ENCODE measurements at places on chromosomes 12 and 14.

DNA sequence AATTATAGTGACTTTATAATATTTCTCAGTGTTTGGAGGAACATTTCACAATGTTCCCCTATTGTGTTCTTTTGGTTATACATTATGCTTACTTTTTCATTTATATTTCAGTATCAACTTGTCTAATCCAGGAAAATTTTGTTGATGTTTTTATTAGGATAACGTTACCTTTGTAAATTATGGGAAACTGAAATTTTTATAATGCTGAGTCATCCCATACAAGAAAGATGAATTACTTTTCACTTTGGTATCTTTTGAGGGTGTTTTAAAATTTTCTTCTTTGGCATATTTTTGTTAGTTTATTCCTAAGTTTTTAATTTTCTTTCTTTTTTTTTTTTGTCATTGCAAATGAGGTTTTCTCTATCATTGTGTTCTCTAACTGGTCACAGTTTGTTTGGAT, 542.7 kb downstream of the SLC16A7 start:
- no peak for DNase-seq

DNA sequence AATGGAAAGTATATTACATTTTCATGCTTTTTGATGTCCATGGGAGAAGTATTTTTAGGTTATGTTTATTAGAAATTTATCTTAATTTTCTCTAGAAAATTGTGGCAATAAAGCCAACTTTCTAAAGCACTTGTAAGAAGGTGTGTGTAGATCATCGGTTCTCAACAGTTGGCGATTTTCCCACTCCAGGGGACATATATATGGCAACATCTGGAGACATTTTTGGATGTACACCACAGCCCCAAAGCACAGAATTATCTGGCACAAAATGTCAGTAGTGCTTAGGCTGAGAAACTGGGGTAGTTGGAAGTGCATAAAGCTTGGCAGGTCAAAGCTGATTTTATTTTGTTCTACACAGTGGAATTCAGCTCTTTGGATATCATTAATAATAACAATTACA, 86.9 kb downstream of the FLRT2 start:
- no peak for DNase-seq

GRCh38 chr12:92556637-92557421, 146.0 kb upstream of the PLEKHG7 start:
- DNase-seq, result no peak

DNA sequence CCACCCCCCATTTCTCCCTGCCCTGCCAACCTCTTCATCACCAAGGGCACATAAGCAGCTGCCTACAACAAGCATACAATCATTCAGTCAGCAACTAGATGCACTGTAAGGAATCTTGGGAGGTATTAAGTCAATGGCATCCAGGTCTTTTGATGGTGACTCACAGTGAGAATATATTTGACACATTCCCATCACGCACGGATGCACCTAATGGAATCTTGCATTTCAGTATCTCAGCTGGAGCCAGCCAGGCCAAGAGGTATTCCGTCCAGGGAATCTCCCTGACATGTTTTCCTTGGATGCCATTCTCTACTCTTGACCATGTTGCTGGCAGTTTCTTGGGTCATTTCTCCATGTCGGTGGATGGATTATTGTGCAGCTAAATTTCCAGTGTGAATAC, 73.9 kb upstream of the CAPRIN2 start:
- no peak for DNase-seq

DNA sequence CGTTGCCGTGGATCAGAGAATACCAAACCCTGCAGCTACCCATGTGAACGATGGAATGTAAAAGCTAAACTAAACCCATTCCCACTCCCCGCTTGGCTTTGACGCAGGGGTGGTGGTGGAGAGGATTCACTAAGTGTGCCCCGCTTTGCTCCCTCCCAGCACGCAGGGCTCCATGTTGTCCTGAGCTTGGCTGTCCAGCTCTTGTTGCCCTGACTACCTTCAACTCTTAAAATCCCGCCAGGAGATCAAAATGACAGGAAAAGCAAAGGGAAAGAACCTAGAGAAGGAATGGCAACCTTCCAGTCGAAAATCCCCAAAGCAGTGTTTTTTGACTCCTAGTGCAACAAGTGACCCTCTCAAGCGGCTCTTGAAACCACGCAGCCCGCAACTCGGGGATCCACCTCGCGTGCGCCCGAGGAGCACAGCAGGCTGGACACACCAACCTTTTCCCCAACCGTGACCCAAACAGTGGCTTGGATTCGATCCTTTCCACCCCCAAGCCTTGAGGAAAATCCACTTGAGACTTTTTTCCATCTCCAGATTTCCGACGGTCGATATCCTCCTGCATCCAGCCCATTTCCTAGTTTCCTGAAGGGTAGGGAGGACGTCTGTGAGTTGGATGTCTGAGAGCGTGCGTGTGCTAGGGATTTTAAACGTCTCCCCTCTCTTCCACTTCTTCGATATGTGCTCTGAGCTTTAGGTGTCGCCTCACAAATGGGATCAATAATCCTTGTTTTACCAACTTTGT, 1.4 kb downstream of the SYT10 start:
- no peak for DNase-seq

Measured in brain microvascular endothelial cell (primary cell).